ENCODE measurements at places on chromosomes 5 and 9. TPM values are rescaled to one million over a fixed set of nuclear protein-coding genes. Genes with fewer than 3 reads are reported as not detected.

The CCDC112 gene
- total RNA-seq, result 15.7 TPM

The SLC34A3 gene
- not detected for total RNA-seq

The GPRIN1 gene
- total RNA-seq, result 2.1 TPM

The SLC34A1 gene
- total RNA-seq, result not detected

The HAPLN1 gene
- total RNA-seq, result not detected

The CD180 gene
- total RNA-seq, result 0.82 TPM

The HACD4 gene
- 4.8 TPM for total RNA-seq

The FAM221B gene
- not detected for total RNA-seq

The HMMR gene
- not detected for total RNA-seq

The WNT8A gene
- total RNA-seq, result not detected

The PCDHGA12 gene
- total RNA-seq, result 4.4 TPM

- no peaks in the 10 kb centered on the region for H3K36me3 ChIP-seq
- no peak overlapping the region for H3K4me3 ChIP-seq
- DNase-seq, result no peak
- H3K27me3 ChIP-seq, result no peaks in the 10 kb centered on the region
- H3K4me1 ChIP-seq, result no peaks in the 10 kb centered on the region
Measured at GRCh38 chr9:34253460-34253837, 74.6 kb downstream of the UBAP1 start.

DNA sequence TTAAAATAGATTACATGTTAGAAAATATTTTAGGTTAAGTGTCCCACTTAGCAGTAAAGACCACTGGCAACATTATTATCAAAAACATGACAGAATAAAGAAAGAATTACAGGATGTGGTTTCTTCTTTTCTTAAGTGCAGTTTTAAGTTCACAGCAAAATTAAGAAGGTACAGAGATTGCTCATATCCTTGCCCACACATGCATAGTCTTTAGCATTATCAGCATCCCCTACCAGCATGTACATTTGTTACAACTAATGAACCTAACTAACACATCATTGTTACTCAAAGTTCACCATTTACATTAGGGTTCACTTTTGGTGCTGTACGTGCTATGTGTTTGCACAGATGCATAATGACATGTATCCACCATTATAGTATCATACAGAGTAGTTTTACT is 837.7 kb upstream of the CDH9 start:
- no peak overlapping the region for H3K4me3 ChIP-seq
- no peaks in the 10 kb centered on the region for H3K27me3 ChIP-seq
- no peaks in the 10 kb centered on the region for H3K36me3 ChIP-seq
- no peak for DNase-seq

DNA sequence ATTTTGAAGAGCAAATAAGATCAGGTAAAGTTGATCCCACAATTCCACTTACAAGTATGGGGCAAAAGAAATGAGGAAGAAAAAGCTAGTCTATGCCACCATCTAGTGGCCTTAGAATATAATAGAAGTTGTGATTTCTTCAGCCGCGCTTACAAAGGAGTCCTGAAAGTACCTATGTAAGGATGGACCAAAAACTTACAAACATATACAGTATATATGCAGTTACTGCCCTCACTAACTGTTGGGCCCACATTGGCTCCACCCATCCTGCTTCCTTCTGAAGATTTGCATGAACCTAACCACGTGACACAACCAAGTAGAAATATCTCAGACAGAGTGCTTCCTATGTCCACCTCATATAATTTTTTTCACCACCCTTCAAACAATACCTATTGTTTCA is 11.7 kb upstream of the OR13D1 start:
- no peak overlapping the region for H3K27ac ChIP-seq
- DNase-seq, result no peak
- H3K4me3 ChIP-seq, result no peak overlapping the region
- H3K36me3 ChIP-seq, result no peaks in the 10 kb centered on the region
- no peaks in the 10 kb centered on the region for H3K4me1 ChIP-seq

DNA sequence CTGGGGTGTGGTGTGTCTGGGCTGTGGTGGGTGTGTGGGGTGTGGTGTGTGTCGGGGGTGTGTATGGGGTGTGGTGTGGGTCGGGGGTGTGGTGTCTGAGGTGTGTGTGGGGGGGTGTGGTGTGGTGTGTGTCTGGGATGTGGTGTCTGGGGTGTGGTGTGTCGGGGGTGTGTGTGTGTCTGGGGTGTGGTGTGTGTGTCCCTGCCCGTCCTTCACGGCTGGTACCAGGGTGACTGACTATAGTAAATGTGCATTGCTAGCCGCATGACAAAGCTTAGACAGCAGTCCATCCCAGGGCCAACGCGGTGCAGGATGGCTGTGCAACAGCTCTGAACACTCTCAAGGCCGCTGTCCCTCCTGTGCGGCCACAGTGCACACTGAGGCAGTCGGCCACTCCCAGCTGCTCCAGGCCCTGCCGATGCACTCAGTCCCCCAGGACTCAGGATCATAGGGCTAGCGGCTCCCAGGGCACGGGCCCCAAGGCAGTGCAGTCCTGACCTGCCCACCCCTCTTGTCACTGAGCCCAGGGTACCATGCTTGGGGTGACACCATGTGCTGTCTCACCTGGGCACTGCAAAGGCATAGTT is 54.0 kb downstream of the SECISBP2 start:
- H3K36me3 ChIP-seq, result no peaks in the 10 kb centered on the region
- H3K4me3 ChIP-seq, result no peak overlapping the region
- DNase-seq, result no peak

DNA sequence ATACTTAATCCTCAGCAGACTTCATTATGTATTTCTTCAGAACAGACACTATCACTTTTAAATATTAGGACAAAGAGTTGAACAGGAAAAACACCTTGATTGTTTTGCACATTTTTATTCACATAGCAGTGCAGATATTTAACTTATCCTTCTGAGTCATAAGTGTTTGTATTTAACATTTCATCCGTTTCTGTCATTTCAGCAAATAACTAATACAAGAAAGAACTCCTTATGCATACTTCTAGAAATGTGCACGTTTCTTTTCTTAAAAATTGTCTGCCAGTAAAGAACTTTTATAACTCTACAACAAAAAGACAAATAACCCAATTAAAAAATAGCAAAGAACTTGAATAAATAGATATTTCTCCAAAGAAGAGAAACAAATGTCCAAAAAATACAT is 3.3 kb upstream of the CNTLN start:
- H3K36me3 ChIP-seq, result no peaks in the 10 kb centered on the region
- H3K4me1 ChIP-seq, result no peaks in the 10 kb centered on the region
- no peak overlapping the region for H3K4me3 ChIP-seq
- no peaks in the 10 kb centered on the region for H3K27me3 ChIP-seq
- no peak overlapping the region for H3K27ac ChIP-seq

GRCh38 chr5:40271476-40271875 is 408.2 kb upstream of the PTGER4 start:
- no peak overlapping the region for H3K4me3 ChIP-seq
- no peaks in the 10 kb centered on the region for H3K4me1 ChIP-seq
- H3K36me3 ChIP-seq, result no peaks in the 10 kb centered on the region
- H3K27ac ChIP-seq, result no peak overlapping the region
- no peak for DNase-seq

- DNase-seq, result peak; percentile 17
- H3K4me3 ChIP-seq, result no peak overlapping the region
- H3K4me1 ChIP-seq, result peaks cover 4% of the 10 kb centered on the region
- no peaks in the 10 kb centered on the region for H3K27me3 ChIP-seq
- H3K36me3 ChIP-seq, result no peaks in the 10 kb centered on the region
Measured at GRCh38 chr5:17317473-17317872, 100.0 kb downstream of the BASP1 start.

DNA sequence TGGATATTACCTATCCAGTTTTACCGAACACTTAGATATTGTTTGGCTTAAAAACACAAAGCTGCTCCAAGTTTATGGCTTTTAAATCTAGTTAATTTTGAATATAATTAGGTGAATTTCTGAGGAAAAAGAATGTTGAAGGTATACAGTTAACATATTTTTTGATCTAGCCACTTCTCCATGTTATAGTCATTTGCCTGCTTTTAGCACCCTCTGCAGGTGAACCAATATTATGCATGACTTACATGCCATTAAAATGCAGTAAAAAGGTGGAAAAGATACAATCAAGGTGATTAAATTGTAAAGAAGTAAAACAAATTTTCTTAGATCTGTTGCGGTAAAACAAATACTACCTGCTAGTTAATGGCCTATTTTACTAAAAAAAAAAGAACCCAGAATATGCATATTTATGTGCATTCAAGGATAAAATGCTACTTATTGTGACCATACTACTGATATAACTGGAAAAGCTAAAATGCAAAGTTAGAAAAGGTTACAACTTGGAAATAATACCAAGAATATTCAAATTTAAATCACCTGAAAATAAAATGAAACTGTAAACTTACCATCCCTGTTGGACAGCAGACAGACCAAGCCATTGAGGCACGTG is 132.1 kb downstream of the AP3B1 start:
- peaks cover 4% of the 10 kb centered on the region for H3K36me3 ChIP-seq
- no peaks in the 10 kb centered on the region for H3K4me1 ChIP-seq
- no peak overlapping the region for H3K27ac ChIP-seq
- DNase-seq, result no peak
- no peak overlapping the region for H3K4me3 ChIP-seq

- no peaks in the 10 kb centered on the region for H3K4me1 ChIP-seq
- no peak for DNase-seq
- no peak overlapping the region for H3K4me3 ChIP-seq
Measured at GRCh38 chr5:26034813-26035212, 1003.6 kb downstream of the CDH9 start.

- no peaks in the 10 kb centered on the region for H3K36me3 ChIP-seq
- no peaks in the 10 kb centered on the region for H3K27me3 ChIP-seq
- H3K4me3 ChIP-seq, result no peak overlapping the region
Measured at GRCh38 chr5:93280518-93280917, 300.5 kb downstream of the NR2F1-AS1 start.

- DNase-seq, result no peak
- peak overlapping the region; percentile 95 for H3K27ac ChIP-seq
- peak overlapping the region; percentile 97 for H3K4me3 ChIP-seq
- H3K4me1 ChIP-seq, result peaks cover 34% of the 10 kb centered on the region
- H3K36me3 ChIP-seq, result no peaks in the 10 kb centered on the region
Measured at GRCh38 chr5:40685976-40686486, 6.3 kb downstream of the PTGER4 start.

DNA sequence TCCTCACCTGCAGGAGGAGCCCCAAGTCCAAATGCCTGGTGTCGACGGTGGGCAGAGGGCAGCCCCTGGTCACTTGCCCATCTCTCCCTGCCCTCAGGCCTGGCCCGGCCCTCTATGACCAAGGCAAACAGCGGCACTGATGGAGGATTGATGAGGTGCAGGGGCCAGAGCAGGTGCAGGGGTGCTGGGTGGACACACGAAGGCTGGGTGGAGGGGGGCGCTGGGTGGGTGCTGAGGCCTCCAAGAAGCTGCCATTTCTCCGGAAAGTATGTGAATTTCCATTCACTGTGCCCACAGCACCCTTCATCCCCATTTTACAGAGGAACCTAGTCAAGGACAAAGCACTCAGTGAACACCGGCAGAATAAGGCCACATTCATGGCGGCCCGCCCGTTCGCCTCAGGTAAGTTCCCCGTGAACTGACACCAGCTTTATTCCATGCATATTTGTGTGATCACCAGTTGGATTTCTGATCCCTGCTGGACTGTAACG is 143.8 kb upstream of the PPP1R26 start:
- H3K27ac ChIP-seq, result no peak overlapping the region
- DNase-seq, result no peak
- H3K4me1 ChIP-seq, result no peaks in the 10 kb centered on the region
- H3K36me3 ChIP-seq, result no peaks in the 10 kb centered on the region
- peaks cover 6% of the 10 kb centered on the region for H3K27me3 ChIP-seq

GRCh38 chr5:178346607-178347334 is 114.2 kb upstream of the PHYKPL start:
- no peaks in the 10 kb centered on the region for H3K36me3 ChIP-seq
- H3K4me3 ChIP-seq, result no peak overlapping the region
- no peak for DNase-seq
- no peaks in the 10 kb centered on the region for H3K27me3 ChIP-seq
- no peaks in the 10 kb centered on the region for H3K4me1 ChIP-seq

GRCh38 chr9:120708526-120709224 is 5.6 kb downstream of the MEGF9 start:
- no peak for DNase-seq
- H3K27ac ChIP-seq, result no peak overlapping the region
- H3K4me1 ChIP-seq, result peaks cover 9% of the 10 kb centered on the region
- H3K36me3 ChIP-seq, result no peaks in the 10 kb centered on the region

- H3K4me1 ChIP-seq, result peaks cover 26% of the 10 kb centered on the region
- H3K4me3 ChIP-seq, result no peak overlapping the region
- no peaks in the 10 kb centered on the region for H3K36me3 ChIP-seq
- no peaks in the 10 kb centered on the region for H3K27me3 ChIP-seq
- peak; percentile 24 for DNase-seq
- H3K27ac ChIP-seq, result peak overlapping the region; percentile 2
Measured at GRCh38 chr5:74538206-74538661, 102.3 kb downstream of the ENC1 start.

DNA sequence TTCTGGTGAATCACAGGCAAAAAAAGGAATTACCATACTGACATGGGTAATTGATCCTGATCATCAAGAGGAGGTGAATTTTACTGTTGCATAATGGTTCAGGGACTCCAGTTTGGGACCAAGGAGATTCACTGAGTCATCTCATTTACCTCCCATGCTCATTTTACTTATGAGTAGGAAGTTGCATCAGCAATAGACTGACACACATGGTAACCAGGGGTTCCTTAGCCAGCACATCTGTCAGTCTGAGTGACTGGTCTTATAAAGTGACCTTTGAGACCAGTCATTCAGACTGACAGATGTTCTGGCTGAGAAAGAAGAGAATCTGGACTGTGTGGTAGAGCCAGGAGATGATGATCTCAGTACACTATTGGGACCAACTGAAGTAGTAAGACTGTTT is 384.6 kb upstream of the CD180 start:
- H3K4me3 ChIP-seq, result no peak overlapping the region
- no peaks in the 10 kb centered on the region for H3K36me3 ChIP-seq
- no peaks in the 10 kb centered on the region for H3K4me1 ChIP-seq
- no peaks in the 10 kb centered on the region for H3K27me3 ChIP-seq

GRCh38 chr5:34622098-34622400 is 34.1 kb upstream of the RAI14 start:
- H3K36me3 ChIP-seq, result no peaks in the 10 kb centered on the region
- no peak overlapping the region for H3K4me3 ChIP-seq
- H3K4me1 ChIP-seq, result no peaks in the 10 kb centered on the region
- H3K27ac ChIP-seq, result no peak overlapping the region
- no peak for DNase-seq
- no peaks in the 10 kb centered on the region for H3K27me3 ChIP-seq

- no peak overlapping the region for H3K27ac ChIP-seq
- H3K4me1 ChIP-seq, result no peaks in the 10 kb centered on the region
- no peaks in the 10 kb centered on the region for H3K27me3 ChIP-seq
- H3K4me3 ChIP-seq, result no peak overlapping the region
- no peaks in the 10 kb centered on the region for H3K36me3 ChIP-seq
Measured at GRCh38 chr9:82010711-82011110, 22.1 kb downstream of the SPATA31D1 start.

DNA sequence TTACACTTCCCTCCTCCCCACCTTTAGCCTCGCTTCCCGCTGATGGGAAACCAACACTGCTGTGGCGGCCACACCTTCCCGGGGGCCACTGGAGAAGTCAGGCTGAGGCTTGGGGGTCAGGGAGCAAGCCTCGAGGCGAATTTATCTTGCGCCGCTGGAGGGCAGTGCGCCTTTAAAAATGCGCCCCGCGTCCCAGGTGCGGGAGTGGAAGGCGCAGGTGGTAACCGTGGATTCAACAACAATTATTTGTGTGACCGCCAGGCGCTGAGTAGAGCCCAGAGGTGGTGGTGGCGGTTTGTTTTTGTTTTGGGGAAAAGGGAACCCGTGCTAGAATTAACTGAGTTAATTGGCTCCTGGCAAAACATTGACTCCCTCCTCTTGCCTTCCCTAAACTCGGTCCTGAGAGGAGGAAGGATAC is 1.1 kb downstream of the CFAP77 start:
- no peaks in the 10 kb centered on the region for H3K36me3 ChIP-seq
- DNase-seq, result peak; percentile 65
- no peak overlapping the region for H3K27ac ChIP-seq
- H3K4me3 ChIP-seq, result peak overlapping the region; percentile 51
- peaks cover 13% of the 10 kb centered on the region for H3K4me1 ChIP-seq
- peaks cover 72% of the 10 kb centered on the region for H3K27me3 ChIP-seq

Measured in transverse colon (tissue), 4 donors.